T1000 (cell line): ENCODE measurements at places on chromosomes 12 and 14.
A peak's percentile ranks its signal among the peaks of the same experiment; 100 is the strongest.

DNA sequence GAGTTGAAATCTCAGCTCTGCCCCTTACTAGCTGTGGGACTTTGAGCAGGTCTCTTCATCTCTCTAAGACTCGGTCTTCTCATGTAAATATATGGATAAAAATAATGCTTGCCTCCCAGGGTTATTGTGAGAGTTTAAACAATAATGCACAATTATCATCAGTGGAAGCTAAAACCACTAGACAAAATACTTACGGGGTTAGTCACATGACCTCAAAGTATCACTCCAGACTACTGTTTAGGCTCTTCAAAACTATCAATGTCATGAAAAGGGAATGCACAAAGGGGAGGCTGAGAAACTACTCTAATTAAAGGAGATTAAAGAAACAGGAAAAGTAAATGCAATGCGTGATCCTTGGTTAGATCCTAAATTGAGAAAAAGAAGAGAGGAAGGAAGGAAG lies 24.5 kb upstream of the TSPAN11 start:
- no peak for DNase-seq

GRCh38 chr12:27498761-27499160 lies 25.2 kb upstream of the PPFIBP1 start:
- no peak for DNase-seq

GRCh38 chr12:45042599-45042998 lies 8.3 kb downstream of the DBX2 start:
- no peak for DNase-seq

DNA sequence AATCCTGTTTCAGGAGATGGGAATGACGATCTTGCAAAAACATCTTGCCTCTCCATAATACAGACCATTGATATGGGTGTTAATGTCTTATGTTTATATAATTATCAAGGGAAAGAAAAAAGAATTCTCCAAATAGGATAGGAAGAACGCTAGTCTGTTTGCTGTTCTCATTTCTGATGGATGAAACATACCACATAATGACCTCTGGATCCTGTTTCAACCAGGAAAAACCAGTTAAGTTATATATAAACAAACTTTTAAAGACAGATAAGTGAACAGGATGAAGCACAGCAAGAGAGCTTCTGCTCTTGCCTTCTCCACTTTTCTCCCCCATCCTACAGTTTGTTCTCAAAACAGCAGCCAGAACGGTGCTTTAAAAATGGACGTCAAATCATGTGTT lies 27.8 kb downstream of the COQ6 start:
- DNase-seq: no peak

GRCh38 chr14:56115334-56115870 lies 2.8 kb upstream of the PELI2 start:
- DNase-seq: no peak

DNA sequence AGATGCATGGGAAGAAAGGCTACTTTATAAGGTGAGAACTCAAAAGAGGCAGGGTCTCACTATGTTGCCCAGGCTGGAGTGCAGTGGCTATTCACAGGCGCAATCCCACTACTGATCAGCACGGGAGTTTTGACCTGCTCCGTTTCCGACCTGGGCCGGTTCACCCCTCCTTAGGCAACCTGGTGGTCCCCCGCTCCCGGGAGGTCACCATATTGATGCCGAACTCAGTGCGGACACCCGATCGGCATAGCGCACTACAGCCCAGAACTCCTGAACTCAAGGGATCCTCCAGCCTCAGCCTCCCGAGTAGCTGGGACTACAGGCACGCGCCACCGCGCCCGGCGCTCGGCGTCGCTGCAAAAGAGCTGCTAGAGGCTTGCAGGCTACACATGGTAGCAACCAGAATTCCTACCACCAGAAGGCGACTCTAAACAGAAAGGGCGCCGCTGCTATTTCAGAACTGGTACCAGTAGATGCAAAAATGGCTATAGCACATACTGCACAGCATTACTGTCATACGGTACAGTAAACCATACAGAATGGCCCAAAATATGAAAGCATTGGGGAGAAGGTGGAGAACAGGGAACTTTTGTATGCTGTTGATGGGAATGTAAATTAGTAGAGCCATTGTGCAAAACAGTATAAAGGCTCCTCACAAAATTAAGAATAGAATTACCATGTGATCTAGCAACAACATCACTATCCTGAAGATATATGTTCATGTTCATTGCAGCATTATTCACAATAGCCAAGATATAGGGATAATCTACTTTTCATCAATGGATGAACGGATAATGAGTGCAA lies 1.2 kb upstream of the NEMF start:
- peak; percentile 66 for DNase-seq

DNA sequence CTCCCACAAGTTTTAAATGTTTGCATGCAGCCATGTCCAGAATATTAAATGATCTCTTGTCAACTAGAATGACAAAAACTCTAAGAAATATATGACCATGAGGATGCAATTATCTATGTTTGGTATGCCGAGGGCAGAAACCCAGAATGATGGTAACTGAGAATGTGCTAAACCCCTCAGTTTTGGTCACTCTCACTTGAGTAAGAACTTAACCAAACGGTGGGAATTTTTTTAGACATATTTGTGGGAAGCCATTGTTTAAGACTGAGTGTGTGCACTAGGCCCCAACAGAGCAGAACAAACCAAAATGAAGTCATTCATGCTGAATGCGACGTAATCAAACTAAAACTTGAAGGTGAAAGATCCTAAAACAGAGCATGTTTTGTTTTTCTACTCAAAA lies 1927.9 kb upstream of the SEL1L start:
- no peak for DNase-seq

DNA sequence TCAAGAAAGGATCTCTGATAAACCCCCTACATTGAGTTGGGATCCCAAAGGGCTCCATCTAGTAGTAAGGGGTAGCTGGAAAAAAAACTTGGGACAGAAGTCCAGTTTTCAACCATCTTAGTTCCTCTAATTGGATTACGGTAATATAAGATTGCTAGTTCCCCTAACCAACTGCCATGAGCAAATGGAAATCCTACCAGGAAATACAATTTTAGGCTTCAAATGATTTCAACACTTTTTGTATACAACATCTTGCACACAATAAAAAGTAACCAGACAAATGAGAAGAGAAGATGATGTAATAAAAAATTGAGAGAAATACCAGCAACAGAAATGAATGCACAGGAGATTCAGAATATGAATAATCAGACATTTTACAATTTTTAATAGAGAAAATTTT lies 73.0 kb downstream of the TSHR start:
- no peak for DNase-seq

DNA sequence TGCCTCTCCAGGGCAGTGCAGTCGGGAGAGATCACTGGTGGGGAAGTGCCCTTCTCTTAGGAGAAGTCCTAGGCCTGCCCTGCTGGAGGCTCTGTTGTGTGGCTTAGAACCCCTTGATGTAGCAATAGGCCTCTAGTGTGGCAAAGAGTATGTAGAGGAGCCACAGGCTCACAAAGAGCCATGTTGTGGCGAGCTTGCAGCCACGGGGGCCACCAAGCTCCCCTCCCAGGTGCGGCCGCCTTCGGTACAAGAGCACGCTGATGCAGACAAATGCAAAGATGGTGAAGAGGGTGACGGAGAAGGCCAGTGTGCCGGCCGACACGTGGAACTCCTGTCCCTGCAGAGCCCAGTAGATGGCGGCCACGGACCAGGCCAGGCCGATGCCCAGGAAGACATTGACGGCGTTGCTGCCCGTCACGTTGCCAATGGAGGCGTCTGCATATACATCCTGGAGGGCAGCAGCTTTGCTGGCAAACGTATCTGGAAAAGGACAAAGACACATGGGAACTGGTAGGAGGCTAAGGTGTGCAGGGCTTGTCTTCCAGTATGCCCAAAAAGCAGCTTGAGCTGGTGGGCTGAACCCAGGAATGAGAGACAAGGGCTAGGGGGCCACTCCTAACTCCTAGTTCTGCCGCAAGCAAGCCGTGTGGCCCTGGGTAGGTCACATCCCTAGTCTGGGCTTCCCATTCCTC lies 142.8 kb downstream of the SLC8A3 start:
- DNase-seq: no peak

- DNase-seq: no peak
Observed at GRCh38 chr12:131005161-131006035, 51.7 kb downstream of the ADGRD1 start.

DNA sequence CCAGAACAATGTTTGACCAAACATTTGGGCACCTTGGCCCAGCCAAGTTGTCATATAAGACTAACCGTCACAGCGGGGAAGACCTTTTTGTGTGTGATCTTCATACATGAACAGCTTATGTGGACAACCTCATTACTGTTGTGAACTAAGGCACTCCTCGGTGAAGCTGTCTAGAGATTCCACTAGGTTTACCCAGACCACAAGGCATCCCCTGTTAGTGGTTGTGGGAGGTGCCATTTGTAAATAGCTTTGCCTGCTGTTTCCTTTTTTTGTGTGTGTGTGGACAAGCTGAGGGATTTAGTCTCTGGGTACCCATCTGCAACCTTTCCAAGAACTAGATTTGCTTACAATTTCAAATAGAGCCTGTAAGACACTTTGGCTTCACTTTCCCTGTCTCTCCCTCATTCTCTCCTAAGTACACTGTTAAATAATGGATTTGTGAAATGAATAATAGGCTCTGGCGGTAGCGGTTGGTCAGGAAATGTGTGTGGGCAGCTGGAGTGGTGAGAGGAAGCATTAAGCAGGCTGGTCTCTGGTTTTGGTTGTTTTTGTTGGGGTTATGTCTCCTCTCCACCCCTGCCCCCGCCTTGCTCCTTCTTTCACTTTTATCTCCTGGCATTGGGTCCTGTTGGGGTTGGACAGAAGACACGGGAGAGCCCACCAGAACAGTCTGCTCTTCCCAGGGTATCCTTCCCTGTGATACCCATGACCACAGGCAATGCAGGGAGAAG lies 727.6 kb downstream of the VRK1 start:
- DNase-seq: no peak

DNA sequence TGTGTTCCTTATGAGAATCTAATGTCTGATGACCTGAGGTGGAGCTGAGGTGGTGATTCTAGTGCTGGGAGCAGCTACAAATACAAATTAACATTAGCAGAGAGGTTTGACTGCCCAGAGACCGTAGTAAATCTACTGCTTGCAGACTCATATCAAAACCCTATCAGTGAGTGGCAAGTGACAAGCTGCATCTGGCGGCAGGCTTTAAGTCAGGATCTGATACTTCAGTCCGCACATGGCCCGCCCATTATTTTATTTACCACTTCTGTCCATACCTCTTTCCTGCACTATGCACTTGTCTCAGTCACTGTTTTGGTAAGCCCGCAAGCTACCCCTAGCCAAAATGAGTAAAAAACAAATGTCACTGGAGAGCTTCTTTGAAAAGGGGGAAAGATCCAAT lies 11.4 kb downstream of the CEP128 start:
- DNase-seq: no peak

GRCh38 chr12:49377386-49377785 lies 10.1 kb downstream of the SPATS2 start:
- DNase-seq: no peak

GRCh38 chr14:45251912-45252311 lies 1.1 kb downstream of the MIS18BP1 start:
- no peak for DNase-seq

- no peak for DNase-seq
Observed at GRCh38 chr12:108446766-108447165, 68.3 kb upstream of the FICD start.

- no peak for DNase-seq
Observed at GRCh38 chr14:96682401-96682800, 114.8 kb upstream of the VRK1 start.

DNA sequence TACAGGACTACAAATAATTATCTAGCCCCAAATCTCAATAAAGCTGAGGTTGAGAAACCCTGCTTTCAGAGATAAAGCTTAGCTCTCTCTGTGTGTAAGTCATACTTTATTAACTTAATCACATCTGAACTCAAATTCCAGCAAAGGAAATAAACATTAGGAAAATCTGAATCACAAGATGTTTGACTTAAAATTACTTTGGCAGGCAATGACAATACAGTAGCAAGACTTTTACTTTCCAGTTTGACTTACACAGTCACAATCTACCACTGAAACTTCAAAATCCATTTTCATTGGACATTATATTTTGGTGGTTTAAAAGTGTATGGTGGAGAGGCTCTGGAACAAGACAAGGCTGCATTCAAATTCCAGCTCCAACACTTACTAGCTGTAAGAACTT lies 11.4 kb downstream of the TMEM116 start:
- DNase-seq: no peak

GRCh38 chr12:63228853-63229252 lies 77.9 kb upstream of the AVPR1A start:
- no peak for DNase-seq

DNA sequence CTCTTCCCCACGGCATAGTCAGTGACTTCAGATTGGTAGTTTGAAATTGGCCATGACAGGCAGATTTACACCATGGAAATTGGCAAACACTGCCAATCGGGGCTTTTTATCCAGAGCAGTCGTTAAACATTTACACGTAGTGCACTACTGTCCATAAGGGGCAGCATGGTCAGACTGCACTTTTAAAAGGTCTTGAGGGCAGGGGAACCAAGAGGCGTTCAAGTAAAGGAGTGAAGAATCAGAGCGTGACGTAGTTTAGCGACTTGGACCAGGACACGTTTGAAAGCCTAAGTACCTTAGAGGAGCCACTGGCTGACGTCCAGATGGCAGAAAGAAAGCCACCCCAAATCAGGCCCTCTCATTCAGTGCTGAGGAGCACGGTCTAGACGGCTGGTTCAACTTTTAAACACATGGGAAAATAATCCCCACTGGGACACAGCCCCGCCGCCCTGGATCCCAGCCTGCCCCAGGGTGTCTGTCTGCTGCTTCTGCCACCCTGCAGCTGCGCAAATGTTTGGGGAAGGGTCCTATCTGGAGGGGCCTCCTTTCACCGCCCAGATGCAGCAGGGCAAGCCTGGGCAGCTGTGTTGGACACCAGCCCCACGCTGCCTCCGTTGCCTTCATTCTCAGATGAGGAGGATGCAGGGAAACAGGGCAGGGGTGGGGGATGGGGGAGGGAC lies 52.5 kb upstream of the PPP2R5C start:
- DNase-seq: no peak

DNA sequence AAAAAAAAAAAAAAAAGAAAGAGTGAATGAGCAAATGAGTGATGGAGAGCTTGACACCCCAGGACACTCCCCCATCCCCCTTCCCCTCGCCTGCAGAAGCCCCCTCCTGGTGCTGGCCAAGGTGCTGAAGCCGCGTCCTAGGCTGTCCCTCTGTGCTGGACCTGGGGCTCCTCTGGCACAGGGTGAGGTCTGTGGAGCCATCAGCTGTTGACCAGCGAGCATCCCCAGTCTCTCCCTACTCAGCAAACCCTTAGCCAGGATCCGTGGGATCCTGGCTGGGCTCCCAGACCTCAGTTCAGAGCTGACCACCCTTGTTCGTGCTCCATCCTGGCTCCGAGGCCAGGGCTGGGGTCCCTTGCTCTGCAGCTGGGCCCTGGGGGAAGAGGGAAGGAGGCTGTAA lies 5.4 kb upstream of the KIF26A start:
- DNase-seq: no peak

- DNase-seq: no peak
Observed at GRCh38 chr14:102594514-102595175, 2.2 kb downstream of the RCOR1 start.

DNA sequence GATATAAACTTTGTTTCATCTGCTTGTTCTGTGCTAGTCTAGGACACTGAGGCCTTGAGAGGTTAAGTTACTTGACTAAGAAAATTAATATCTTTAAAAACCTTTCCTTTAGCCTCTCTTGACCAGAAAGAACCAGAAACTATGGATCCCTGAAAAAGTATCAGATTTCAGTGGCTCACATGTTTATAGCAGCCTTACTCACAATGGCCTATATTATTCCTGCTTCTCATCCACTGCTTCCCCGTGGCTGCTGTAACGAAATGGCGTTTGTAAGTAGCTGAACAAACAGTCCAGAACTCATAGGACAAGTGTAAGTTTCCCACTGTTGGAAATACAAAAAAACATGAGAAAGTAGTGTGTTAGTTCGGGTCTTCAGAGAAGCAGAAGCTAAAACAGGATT lies 3.2 kb upstream of the PYGL start:
- no peak for DNase-seq
